Lung (tissue), 17 donors: ENCODE measurements at places on chromosomes 6 and 20.

DNA sequence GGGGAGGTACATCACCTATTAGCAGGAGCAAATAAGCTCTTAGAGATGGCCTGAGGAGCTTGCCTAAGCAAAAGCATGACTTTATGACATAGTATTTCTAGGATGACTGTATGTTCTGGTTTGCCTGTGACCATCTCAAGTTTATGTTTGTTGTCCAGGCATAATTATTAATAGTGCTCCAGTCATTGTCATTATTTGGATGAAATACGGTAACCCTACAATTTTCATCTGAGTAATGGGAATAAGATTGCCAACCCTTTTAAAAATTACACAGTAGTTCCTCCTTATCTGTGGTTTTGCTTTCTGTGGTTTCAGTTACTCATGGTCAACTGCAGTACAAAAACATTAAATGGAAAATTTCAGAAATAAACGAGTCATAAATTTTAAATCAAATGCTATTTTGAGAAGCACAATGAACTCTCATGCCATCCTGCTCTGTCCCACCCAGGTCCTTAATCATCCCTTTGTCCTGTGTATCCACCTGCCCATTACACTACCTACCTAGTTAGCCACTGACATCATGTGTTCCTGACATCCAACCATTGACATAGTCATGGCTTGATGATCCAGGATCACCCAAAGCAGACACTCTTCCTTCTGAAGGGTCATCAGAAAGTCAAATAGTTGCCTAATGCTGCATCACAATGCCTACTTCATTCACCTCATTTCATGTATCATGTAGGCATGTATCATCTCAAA, 27.0 kb upstream of the TFB1M start:
- no peak for DNase-seq

GRCh38 chr6:121436274-121436857, 920 bp downstream of the GJA1 start:
- peak; percentile 70 for DNase-seq

- DNase-seq: no peak
Measured at GRCh38 chr20:19256085-19256484, 43.6 kb downstream of the SLC24A3 start.

DNA sequence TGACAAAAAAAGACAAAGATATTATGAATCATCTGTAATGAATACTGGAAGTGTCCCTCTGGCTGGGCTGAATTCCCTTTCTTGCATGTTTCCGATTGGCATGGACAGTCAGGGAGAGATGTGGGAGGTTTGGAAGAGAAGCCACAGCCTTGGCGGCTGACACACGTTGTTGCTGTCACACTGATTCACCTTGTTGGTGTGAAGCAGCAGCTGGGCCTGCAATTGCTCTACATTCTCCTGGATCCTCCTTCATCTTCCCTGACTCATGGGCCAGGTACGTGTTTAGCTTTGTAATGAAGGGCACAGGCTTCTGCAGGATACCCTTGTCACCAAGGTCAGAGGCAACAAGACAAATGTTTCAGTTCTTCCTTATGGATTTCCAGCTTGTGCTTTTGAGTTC, 13.4 kb upstream of the SMIM8 start:
- no peak for DNase-seq

DNA sequence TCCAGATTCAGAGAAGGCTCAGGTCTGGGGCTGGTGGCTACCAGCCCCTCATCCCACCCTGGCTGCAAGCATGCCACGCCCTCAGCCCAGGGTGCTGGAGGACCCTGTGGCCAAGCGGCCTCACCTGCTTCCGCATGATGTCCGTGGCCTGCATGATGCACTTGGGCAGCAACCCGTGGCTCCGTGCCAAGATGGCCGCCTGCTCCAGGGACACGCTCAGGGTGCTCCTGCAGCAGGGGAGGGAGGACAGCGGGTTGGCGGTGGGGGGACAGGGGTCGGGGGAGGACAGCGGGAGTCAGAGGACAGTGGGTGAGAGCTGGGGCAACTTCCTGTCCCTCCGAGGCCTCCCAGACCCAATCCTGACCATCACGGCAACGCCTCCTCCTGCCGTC, 200.1 kb downstream of the PREX1 start:
- no peak for DNase-seq

- no peak for DNase-seq
Measured at GRCh38 chr6:119521251-119521650, 171.7 kb upstream of the MAN1A1 start.

GRCh38 chr6:170172825-170173256, 118.0 kb downstream of the DLL1 start:
- DNase-seq: no peak

DNA sequence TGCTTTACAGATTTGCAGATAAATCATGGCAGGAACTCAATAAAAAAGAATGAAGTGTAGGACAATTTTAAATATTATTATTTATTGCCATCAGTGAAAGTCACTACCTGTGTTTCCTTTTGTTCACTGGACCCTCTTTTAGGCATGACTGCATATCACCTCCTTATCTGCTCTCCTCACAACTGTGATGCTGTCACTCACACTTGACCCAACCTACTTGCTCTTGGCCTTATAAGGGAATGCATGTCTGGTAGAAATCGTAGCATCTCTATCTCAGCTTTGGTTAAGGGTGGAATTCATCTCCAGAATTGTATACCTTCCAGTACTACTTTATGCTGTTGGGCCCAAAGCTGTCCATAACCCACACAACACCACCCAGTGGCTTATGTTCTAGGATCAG, 47.6 kb upstream of the RNF144B start:
- no peak for DNase-seq

- DNase-seq: no peak
Measured at GRCh38 chr6:131952886-131953509, 1.8 kb upstream of the CCN2 start.

DNA sequence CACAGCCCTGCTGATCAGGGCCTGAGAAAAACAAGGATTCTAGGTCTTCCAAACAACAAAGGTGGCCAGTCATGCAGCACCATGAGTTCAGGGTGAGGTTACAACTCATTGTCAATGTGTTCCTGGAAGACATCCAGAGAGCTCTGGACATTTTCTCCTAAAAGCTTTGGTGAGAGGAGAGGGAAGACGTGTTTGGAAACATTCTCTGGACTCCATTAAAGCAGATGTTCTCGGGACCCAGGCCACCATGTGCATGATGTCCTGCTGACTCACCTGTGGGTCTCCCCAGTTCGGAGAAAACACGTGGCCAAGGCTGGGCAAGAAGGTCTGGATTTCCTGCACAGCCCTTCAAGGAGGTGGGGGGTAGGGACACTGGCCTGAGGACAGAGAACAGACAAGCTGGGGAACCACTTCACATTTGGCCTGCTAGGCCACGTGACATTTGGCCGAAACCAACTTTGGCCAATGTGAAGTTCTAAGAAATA, 61.6 kb downstream of the KCNB1 start:
- DNase-seq: no peak

DNA sequence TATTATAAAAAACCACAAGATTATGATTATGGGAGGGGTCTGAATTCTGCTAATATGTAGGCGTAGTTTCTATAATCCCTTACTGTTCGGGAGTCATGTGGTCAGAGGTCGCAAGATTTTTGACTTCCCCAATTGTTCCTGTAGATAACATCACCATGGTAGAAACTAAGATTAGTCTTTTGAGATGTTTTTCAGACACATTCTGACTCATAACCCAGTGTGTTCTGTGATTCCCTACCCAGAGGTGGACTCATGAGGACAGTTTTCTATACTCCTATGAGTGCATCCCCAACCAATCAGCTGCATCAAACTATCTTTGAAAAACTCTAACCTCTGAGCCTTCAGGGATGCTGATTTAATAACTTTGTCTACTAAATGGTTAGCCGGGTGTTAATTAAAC, 175.5 kb downstream of the RFPL4B start:
- no peak for DNase-seq

DNA sequence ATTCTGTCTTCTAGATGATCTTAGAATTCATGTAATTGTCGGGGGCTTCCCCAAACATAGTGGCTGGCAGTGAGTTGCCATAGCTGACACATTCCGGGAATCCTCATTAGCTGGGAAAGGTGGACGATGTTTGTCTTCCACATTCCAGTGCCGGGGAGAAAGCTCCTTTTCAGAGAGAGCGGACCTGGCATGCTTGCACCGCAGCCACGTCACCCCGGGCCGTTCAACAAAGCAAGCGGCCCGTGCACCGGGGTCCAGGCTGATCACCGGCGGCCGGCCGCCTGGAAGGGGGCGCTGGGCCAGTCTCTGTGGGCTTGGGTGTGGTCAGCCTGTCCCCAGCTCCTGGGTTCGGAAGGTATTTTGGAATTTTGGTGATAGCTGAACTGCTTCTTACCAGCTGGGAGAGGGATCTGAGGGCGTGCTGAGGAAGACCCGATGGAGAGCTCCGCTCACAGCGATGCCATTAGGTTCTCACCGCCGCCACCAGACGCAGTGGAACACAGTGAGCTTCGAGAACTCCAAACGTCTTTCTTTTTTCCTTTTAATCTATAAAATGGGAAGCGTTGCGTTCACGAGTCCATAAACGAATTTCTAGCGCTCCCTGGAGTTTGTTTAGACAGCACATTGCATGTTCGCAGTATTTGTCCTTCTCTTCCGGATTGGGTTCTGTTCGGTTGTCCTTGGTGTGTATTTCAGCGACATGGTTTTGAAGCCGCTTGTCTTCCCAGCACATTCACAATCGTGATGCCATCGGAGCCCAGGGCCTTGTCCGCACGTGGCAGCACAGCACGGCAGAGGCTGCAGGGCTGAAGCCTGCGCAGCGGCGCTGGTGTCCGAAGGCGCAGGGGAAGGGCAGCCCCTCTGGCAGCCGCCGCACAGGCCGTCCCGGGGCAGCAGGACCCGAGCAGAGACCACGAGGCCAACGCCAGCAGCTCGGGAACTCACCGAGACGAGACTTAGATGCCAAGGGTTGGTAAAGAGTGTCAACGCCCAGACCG, 557.6 kb downstream of the QKI start:
- DNase-seq: no peak

DNA sequence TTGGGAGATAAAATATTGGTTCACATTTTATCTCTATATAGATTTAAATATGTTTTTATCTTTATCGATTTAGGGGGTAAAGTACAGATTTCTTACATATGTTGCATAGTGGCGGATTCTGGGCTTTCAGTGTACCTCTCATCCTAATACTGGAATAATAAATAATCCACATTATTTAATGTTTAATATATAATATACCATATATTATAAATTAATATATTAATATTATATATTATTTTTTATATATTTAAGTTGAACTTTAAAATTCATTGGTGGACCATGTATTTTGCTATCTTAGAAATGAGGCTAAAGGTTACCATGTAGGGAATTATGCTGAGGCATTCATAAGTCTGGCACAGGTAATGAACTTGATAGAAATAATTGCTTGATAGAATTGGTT, 89.6 kb upstream of the POPDC3 start:
- no peak for DNase-seq

DNA sequence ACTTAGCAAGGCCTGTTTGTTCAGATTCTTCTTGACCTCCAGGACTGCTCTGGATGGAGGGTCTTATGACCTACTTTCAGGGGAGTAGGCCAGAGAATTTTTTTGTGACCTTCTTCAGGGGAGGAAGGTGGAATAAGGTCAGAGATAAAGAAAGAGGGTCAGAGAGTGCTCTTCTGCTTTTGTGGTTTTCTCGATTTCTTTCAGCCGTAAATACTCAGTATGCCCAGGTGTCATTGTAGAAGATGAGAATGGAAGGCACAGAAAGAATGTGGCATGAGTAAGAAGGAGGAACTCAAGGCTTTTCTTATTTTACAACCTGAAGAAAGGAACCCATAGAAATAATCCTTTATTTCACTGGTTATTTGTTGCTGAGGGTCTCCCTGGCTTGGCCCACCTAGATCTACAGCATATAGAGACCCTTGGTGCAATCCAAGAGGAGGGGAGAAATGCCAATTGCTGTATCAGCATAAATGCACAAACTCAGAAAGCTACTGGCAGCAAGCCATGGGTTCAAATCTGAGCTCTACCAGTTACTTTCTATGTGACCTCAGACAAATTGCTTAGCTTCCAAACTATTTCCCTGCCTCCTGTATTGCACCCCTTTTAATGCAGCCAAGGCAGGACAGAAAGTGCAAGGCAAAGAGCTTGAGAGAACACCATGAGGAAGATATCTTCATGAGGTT, 68.0 kb downstream of the OLIG3 start:
- no peak for DNase-seq

- no peak for DNase-seq
Measured at GRCh38 chr20:47857569-47858464, 72.5 kb upstream of the SULF2 start.

DNA sequence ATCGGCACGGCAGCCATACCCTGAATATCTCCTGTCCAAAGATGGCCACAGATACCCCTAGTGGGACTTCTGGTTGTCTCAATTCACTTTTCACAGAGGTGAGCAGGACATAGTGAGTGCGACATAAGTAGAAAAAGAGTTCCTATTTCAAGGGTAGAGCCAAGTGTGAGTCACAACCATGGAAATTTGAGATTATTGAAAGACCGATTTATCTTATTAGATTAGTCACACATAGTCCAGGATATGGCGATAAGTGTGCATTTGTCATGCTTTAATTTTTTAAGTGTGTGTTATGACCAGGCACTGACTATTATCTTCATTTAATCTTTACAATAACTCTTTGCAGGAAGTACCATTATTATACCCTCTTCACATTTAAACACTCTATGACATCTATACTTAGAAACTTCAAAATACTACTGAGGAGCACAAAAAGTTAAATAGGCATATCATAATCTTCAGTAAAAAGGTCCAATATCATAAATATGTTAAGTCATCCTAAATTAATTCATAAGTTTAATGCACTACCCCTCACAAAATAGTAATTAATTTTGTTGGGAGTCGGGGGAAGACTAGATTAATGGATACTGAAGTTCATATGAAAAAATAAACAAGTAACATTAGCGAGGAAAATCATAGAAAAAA, 13.4 kb upstream of the TNFAIP3 start:
- DNase-seq: no peak

- DNase-seq: no peak
Measured at GRCh38 chr6:38527371-38527770, 112.4 kb downstream of the BTBD9 start.

DNA sequence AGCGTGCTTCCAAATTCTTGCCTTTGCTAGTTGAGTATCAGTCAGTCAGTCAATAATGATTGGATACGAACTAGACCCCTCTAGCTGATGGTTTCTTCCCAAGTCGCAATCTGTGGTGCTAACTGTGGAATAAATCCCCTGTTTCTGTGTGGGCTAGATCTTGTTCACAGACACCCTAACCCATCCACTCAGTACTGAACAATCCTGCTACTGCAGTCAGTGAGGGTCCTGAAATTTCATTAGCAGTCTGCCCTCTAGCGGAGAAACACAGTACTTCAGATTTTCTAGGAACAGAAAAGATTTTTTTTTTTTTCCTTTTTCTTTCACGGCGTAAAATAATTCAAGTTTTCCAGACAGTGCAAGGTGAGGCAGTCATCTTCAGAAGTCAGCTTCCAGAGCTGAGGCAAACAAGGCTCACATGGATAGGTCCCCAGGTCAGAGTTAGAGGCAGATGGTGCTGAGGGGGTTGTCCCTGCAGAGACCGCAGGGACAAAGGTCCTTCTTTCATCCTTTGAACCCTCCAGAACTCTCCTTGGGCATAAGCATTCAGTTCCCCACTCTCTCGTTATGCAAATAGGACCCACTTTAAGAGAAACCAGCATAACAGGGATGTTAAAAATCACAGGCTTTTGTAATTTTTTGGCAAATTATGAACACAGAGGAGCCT, 119.6 kb downstream of the SCML4 start:
- peak; percentile 72 for DNase-seq

- DNase-seq: no peak
Measured at GRCh38 chr6:83270971-83271719, 78.0 kb downstream of the RWDD2A start.
